K562 (cell line): ENCODE measurements at places on chromosomes 6 and 20. TPM values are rescaled to one million over a fixed set of nuclear protein-coding genes. Genes with fewer than 3 reads are reported as not detected.

- no peak for DNase-seq
Observed at GRCh38 chr6:72414657-72415056, 207.2 kb upstream of the KCNQ5 start.

- no peak for DNase-seq
Observed at GRCh38 chr6:141260627-141261015, 872.1 kb upstream of the GJE1 start.

DACT2 gene
- total RNA-seq: not detected in 2 replicates

DNA sequence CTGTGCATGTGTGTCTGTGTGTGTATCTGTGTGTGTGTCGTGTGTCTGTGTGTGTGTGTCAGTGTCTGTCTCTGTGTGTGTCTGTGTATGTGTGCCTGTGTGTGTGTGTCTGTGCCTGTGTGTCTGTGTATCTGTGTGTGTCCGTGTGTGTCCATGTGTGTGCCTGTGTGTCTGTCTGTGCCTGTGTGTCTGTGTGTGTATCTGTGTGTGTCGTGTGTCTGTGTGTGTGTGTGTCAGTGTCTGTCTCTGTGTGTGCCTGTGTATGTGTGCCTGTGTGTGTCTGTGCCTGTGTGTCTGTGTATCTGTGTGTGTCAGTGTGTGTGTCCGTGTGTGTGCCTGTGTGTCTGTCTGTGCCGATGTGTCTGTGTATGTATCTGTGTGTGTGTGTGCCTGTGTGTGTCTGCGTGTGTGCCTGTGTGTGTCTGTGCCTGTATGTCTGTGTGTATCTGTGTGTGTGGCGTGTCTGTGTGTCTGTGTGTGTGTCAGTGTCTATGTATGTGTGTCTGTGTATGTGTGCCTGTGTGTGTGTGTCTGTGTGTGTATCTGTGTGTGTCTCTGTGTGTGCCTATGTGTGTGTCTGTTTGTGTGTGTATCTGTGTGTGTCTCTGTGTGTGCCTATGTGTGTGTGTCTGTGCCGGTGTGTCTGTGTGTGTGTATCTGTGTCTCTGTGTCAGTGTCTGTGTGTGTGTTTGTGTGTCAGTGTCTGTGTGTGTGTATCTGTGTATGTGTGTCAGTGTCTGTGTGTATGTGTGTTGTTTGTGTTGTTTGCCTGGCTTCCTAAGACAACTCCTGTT is 11.6 kb downstream of the SNPH start:
- no peak for DNase-seq

GPLD1 gene
- 0.96 and 1.2 TPM in 2 replicates for total RNA-seq

PTPRK gene
- 0.20 and 0.51 TPM in 2 replicates for total RNA-seq

- DNase-seq: no peak
Observed at GRCh38 chr20:53985150-53985518, 85.3 kb downstream of the BCAS1 start.

DNA sequence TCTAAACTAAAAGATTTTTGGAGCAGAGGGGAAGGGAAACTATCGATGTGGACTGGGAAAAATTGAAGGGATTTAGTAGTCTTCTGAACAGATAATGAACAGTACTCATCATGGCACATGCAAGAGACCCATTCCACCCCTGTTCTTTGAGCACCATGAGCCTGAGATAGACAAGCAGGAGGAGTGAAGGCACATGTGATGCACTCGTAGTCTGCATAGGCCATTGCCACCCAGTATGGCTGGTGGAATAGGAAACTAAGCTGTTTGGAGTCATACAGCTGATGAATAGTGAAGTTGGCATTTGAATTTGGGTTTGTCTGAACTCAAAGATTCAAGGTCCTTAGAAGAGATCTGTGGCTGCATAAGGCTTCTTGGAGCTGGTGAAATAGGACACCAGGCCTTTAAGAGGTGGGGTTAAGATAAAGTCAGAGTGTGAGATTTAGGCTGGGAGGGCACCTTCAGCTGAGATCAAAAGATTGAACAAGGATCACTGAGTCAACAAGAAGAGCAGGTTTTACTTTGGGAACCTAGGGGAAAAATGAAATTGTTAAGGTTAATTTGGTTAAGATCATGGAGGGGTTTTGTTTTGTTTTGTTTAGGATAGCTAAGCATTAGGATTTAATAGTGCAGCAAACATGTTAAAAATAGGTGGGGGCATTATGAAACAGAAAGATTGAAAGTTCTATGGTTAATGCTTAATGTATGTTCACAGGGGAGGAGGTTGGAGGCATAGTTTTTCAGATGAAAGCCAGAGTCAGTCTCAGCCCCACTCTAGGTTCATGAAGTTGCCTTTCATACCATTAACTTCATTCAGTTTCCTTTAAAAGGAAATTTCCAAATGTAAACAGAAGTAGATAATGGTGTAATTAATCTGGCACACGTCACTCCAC is 148.8 kb downstream of the ARID1B start:
- DNase-seq: no peak

DNA sequence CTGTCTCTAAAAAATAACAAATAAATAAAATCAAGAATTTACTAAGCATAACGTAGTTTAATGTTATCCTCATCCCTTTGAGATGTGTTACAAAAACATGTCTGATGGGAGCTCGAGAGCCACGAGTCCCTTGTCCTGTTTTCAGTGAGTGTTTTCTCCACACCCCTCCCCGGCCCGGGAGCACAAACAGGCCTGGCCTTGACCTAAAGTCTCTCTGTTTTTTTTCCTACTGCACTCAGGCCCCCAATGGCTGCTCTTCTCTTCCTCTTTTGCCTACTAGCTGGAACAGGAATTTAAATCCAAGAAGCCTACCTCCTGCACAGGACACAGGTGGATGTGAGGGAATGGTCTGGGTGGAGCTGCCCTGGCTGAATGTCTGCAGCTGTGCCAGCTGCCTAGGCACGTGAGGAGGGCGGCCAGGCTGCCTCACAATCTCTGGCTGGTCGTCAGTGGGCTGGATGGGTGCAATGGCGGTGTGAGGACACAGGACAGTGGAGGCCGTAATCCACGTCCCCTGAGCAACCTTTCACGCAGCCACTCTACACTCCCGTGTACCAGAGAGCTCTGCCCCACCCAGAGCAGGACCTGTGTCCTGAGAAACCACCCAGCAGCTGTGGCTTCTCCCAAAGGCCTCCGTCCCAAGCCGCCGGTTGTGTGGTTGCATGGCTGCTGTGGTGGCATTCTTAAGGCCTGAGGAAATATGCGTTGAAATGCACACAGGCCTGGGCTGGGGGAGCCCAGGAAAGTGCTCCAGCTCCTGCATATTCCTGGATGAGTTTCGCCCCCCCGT is 117.5 kb downstream of the FAM120B start:
- DNase-seq: no peak

SYCP2L gene
- total RNA-seq: 18.1 and 21.5 TPM in 2 replicates

DNA sequence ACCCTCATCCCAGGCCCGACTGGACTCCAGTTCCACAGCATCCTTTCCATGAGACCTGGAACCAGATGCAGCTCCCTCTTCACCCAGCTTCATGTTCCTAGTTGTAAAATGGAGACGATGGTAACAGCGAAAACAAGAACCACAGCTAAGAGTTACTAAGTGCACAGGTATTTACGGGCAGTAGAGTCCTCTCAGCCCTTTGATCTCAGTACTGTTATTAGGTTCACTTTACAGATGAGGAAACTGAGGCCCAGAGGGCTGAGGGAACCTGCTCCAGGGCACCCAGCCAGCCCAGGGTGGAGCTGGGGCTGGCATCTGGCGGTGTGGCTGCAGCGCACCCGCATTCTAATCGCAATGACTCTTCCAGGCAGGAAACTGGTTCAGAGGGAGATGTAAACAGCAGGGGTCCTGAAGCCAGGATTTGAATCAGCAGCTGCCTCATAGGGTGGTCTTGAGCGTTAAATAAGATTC is 858 bp downstream of the BCAS1 start:
- no peak for DNase-seq

DUSP15 gene
- not detected in 2 replicates for total RNA-seq

- DNase-seq: no peak
Observed at GRCh38 chr6:21826023-21826422, 232.5 kb downstream of the SOX4 start.

CHD6 gene
- total RNA-seq: 19.8 and 22.5 TPM in 2 replicates

DNA sequence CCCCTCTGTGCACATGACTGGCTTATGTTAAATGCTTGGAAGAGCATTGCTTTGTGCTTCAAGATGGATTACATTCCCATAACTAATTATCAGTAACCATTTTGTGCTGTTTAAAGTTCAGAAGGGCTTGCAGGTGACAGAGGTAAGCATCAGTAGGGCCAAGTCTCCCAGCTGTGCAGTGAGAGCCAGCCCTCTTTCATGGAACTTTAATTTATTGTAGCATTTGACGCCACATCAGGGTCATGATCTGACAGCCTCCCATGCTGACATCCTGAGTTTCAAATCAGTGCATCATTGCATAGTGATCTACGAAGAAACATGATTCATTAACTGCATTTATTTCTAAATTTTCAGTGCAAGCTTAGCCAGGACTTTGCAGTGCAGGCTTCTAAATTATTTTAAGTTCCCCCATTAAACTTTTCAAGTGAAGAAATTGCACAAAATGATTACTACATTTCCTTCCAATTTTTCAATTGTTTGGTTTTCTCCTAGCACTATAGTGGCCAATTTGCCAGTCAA is 380.9 kb downstream of the UTRN start:
- no peak for DNase-seq

GRCh38 chr20:16708602-16709001 is 21.2 kb upstream of the SNRPB2 start:
- no peak for DNase-seq

DNA sequence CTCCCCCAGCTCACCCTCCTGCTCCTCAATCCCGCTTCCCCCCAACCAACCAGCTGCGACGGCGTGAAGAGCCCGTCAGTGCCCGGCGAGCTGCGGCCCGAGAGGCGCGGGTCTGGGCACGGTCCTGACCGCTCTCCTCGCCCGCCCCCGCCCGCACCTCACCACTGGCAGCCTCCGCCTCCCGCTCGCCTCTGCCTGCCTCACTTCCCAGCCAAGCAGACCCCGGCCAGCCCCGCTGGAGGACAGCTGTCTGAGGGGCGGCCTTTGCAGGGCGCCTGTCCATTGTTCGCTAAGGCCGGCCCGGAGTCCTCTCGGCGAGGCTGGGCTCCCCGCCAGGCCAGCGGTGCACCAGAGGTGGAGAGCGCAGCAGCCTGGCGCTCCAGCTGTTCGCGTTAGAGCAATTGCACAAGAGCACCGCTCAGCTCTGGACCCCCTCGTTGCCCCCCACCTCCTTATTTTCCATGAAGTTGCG is 1.3 kb downstream of the SOBP start:
- DNase-seq: no peak

DNA sequence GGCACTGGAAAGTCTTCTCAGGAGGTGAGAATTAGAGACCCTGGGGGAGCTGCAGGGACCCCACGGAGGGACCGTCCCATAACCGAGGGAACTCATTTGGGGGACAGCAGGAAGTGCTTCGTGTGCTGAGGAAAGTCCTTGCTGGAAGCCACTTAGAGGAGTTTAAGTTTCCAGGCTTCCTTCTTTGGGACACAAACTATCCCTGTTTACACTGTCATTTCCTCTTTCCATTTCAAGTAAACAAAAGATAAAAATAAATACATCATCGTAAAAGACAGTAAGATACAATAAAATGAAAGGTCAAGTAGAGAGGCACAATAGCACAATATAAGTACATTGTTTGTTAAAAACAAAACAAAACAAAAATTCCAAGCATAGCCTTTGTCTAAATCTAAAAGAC is 101.2 kb downstream of the TTLL2 start:
- DNase-seq: no peak

DNA sequence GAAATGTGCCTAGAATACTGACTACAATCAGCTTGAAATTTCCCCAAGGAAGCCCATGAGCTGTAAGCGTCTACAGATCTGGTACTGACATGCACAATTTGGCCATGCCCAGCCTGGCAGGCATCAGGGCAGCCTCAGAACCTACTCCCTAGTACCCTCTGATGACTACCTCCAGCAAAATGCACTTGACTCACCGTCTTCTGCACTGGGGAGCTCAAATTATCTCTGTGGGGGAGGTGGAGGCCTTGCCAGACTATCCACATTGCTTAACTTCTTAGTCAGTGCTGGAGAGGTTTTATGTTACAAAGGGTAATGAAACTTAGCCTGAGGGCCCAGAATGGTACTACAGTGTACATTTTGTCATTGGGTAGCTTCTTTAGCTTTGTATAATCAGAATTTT is 126.0 kb upstream of the ADGRF1 start:
- DNase-seq: no peak

- DNase-seq: no peak
Observed at GRCh38 chr6:101294051-101294638, 99.4 kb upstream of the GRIK2 start.

- no peak for DNase-seq
Observed at GRCh38 chr20:21075471-21075870, 30.7 kb downstream of the LINC00237 start.

GRCh38 chr6:65979120-65979519 is 272.1 kb upstream of the EYS start:
- DNase-seq: no peak

PPARD gene
- 11.4 and 13.2 TPM in 2 replicates for total RNA-seq

DNA sequence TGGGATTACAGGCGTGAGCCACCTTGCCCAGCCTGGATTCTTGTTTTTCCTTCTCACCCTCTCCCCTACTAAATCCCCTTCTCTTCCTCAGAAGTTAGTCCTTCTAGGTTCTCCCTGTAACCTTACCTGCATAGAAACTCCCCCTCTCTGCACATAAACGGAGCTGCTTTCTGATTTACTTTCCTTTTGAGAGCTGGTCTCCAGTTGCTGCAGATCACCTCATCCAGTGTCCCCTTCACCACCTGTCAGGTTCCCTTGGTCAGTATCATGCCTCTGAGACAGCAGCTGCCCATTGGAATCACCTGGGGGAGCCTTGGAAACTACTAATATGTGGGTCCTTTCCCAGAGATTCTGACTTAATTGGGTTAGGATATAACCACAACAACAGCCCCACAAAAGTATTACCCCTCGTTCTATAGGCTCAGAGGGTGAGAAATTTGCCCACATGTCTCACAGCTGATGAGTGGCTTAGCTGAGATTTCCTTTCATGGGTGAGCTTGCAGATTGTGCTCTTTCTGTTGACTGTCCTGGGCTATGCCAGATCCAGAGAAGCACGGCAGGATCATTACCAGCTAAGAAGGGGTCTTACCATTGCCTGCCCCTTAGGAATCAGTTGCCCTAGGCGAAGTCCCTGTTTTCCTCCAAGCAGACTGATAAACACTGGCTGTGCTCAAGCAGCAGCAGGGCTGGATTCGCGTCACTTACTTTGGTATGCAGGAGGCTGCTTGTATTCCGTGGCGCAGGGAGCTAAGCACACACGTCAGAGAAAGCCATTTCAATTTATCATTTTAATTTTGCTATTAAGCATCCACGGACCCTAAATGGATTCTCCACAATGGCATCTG is 51.3 kb downstream of the AKAP12 start:
- no peak for DNase-seq

- no peak for DNase-seq
Observed at GRCh38 chr6:148701375-148701774, 45.5 kb upstream of the UST start.

GRCh38 chr6:123211777-123212545 is 215.9 kb downstream of the CLVS2 start:
- DNase-seq: no peak

- no peak for DNase-seq
Observed at GRCh38 chr20:48465271-48465670, 362.5 kb downstream of the PREX1 start.

DOK5 gene
- 0.11 TPM in 1 of 2 replicates, not detected in the other for total RNA-seq
